ENCODE measurements at places on chromosomes 7 and 10.

DNA sequence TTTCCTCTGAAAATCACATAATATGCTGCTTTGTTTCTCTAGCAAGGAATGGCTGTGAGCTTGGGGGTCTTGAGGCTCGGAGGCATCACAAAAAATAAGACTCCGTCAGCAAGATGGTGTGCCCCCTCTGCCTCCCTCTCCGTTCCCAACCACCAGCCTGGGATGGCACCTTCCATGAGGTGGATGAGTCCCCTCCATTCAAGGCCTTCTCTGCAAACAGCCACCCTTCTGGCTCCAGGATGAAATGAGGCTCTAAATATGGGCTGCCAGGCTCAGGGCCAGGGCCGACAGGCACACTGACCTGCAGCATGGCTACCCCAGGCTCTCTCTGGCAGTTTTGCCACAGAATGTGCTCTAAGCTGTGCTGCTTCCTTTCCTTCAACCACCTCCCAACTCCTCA is 521.5 kb downstream of the PTPRN2 start:
- no peak for DNase-seq

DNA sequence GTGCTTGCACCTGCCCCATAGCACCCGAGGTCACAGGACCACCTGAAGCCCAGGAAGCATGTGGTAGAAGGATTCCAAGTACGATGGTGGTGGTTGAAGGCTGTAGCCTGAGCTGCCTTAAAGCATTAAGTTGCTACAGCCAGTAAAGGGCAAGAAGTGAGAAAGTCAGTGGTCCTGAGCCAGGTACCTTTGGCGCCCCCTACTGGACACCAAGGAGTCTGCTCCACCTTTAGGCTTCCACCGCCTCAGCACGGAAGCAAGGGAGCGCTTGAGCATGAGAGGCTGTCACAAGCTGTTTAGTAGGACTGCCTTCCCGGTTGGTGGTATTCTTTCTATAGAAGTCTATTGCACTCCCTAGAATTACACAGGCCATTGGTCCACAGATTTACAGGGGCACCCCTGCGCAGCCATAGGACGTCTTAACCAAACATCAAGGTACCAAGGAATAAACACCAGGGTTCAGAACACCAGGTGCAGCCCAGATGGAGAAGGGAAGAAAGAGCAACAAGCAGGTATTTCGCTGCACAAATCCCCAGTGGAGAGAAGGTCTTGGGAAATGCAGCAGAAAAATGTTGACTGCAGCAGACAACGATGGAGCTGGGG is 2.2 kb downstream of the CRTAC1 start:
- DNase-seq, result peak; percentile 42

DNA sequence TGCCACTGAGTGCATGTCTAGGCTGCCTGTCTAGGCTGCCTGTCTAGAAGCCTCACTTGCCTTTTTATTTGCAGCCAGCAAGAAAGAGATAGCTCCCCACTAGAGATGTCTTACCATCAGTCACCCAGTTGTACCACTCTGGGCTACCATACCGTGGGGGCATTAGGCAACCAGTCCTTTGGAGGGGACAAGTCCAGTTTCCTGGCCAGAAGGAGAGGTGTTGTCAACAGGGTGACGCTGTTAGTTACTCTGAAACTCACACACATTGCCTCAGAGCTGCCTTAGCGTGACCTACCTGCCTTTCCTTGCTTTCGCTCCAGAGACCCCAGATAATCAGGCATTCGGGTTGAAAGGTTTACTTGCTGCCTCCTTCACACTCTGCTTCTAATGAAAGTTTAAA is 155.4 kb downstream of the CELF2 start:
- no peak for DNase-seq

GRCh38 chr10:100020142-100020885 is 10.6 kb upstream of the DNMBP start:
- no peak for DNase-seq

GRCh38 chr10:110474826-110475225 is 22.9 kb upstream of the DUSP5 start:
- DNase-seq, result no peak

- no peak for DNase-seq
Measured at GRCh38 chr7:139776486-139777132, 1.2 kb downstream of the HIPK2 start.

Measured in activated CD8-positive, alpha-beta memory T cell treated with anti-CD3 and anti-CD28 coated beads for 1 hour (primary cell).